ENCODE measurements at places on chromosomes 6 and 20.

- peak; percentile 77 for DNase-seq
Observed at GRCh38 chr20:40689100-40689942, at the start of gene MAFB. MAFB (minus strand) TSS chr20:40689236; CDS start chr20:40688850, 386 bp downstream.

- peak; percentile 64 for DNase-seq
Observed at GRCh38 chr20:41029150-41029901, 704 bp downstream of the TOP1 start.

- DNase-seq = no peak
Observed at GRCh38 chr6:107727096-107727757, 96.9 kb downstream of the SCML4 start.

- no peak for DNase-seq
Observed at GRCh38 chr6:68695838-68696237, 60.8 kb downstream of the ADGRB3 start.

DNA sequence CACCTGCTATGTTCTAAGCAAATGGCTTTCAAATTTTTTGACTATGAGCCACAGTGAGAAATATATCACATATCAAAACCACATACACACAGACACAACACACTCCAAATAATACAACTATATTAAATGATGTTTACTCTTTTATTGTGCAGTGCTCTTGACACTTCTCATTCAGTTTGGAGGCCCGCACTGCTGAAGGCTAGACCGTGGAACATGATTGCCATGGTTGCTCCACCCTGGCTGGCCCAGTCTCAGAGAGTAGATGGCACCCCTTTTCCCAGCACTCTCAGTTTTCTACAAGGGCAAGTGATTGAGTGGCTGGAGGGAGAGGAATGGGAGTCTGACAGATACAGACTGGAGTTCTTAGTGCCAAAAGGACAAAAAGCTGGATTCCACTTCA lies 86.9 kb downstream of the SH3BGRL2 start:
- no peak for DNase-seq

DNA sequence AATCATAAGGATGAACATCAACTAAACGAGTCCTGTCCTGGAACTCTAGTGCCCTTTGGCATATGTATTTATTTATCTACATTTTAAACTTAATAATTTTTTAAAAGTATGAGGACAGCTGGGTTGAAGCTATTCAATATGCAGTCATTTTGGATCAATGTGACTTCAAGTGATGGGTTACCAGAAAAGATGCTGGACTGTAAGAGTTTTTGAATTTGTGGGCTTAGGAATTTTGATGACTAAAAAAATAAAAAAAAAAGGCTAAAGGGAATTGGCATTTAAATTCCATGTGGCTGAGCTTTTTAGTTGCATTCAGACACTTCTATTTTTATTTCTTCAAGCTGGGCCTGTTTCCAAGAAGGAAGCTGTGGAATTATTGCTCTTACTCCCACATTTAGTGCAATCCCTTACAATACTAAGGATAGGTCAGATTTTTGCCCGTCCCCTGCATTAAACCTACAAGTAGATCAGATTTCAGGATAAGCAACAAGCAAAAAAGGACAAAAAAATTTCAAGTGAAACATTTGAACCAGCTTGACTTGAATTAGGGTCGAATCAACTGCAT lies 704.2 kb upstream of the CITED2 start:
- no peak for DNase-seq

DNA sequence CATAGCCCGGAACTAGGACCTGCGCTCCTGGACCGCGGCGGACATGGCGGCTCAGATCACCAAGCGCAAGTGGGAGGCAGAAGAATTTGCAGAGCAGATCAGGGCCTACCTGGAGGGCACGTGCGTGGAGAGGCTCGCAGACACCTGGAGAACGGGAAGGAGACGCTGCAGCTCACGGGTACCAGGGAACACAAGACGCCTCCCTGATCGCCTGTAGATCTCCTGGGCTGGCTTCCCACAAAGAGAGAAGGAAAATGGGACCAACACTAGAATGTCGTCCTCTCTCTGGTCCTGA lies 15.1 kb upstream of the HLA-A start:
- no peak for DNase-seq

DNA sequence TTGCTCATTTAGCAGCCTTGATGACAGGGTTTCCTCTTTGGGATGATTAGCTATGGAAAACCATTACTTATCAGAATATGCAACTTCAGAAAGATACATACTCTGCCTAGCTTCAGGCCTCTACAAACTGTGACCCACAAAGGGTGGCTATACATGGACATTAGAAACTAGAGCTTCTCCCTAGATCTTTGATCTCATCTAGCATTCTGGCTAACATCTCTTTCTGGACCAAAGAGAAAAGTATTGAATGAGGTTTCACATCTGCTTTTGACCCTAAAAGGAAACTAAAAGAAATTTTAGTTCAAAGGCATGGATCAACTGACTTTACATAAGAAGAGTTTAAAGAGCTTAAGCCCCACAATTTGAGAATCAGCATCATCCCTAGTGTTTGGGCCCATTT lies 12.4 kb upstream of the HMGN3 start:
- DNase-seq = no peak

- DNase-seq = no peak
Observed at GRCh38 chr6:73766040-73766439, 70.0 kb downstream of the CD109 start.

GRCh38 chr6:37636116-37636515 lies 61.6 kb downstream of the MDGA1 start:
- DNase-seq = no peak

- DNase-seq = no peak
Observed at GRCh38 chr20:21762646-21763045, 57.2 kb downstream of the PAX1 start.
